ENCODE measurements at places on chromosomes 6 and 20.

DNA sequence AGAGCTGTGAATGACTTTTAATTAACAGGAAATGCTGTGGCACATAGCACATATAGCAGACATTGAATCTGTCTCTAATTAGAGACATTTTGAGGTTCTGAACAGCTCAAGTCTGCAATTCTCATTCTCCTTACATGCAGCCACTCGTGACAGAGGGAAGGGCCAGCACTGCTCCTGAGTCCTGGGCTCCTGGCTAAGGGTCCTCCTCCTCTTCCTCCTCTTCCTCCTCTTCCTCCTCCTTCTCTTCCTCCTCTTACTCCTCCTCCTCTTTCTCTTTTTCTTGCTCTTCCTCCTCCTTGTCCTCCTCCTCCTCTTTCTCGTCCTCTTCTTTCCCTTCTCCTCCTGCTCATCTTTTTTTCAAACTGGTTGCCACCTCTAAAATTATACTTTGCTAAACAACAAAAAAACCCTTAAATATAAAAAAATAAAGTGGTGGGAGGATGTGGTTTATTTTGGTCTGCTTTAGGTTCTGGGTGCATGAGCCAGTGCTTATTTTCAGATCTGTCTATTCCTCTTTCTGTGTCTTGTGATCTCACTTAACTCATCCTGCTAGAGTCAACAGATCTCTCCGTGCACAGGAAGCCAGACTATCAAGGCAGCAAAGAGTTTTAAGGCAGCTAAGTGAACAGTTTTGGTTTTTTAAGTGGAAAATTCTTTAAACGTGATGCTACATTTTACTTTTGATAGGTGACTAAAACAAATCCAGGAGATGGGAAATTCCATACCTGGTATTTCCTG is 159.3 kb downstream of the CD83 start:
- no peak for DNase-seq

DNA sequence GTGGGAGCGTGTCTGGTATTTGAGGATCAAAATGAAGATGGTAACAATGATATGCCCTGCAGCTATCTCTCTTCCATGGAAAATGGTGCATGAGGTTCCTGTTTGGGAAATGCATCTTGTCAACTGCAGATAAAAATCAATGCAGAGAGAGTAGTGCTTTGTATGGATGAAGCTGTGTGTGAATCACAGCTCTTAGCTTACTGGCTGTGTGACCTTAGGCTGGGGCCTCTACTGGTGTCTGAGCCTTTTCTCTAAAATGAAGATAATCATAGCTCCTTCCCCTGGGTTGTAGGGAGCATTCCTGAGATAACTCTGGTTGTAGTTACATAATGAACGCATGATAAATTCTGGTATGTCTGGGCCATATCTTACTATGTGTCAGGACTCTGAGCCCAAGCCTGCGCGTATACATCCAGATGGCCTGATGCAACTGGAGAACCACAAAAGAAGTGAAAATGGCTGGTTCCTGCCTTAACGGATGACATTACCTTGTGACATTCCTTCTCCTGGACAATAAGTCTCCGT is 19.6 kb downstream of the ANGPT4 start:
- no peak for DNase-seq

- no peak for DNase-seq
Observed at GRCh38 chr6:54802775-54803634, 43.6 kb upstream of the FAM83B start.

- DNase-seq = no peak
Observed at GRCh38 chr20:34243377-34243776, 2.2 kb downstream of the ASIP start.

- DNase-seq = no peak
Observed at GRCh38 chr6:131951576-131952230, 531 bp upstream of the CCN2 start.

DNA sequence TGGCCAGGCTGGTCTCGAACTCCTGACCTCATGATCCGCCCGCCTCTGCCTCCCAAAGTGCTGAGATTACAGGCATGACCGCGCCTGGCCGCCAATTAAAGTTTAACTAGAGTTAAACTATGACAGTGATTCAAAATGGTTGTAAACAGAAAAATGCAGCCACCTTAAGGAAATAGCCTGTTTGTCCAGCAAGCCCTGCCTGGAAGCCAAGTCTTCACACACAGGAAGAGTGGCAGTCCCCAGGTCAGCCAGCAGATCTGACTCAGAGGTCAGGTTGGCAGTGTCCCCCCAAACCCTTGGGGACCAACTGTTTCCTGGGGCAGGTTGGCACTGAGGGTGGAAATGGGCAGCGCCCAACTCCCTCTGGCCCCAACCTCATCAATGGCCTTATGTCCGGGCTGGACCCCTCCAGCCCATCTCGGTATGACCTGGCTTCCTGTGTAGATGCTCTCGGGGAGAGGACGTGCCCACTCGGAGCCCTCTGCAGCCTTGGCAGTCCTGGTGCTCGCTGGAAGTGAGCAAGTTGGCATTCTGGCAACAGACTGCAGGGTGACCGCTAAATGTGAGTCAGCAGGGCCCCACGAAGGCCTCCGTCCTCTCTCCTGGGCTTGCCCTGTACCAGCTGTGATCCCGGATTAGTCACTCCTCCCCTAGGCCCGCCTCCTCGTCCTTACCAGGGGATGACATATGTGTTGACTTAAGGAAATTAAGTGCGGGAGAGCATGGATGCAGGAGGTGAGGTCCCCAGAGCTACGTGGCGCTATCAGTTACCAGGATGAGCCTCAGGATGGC is 9.7 kb upstream of the HSP90AB1 start:
- peak; percentile 63 for DNase-seq

DNA sequence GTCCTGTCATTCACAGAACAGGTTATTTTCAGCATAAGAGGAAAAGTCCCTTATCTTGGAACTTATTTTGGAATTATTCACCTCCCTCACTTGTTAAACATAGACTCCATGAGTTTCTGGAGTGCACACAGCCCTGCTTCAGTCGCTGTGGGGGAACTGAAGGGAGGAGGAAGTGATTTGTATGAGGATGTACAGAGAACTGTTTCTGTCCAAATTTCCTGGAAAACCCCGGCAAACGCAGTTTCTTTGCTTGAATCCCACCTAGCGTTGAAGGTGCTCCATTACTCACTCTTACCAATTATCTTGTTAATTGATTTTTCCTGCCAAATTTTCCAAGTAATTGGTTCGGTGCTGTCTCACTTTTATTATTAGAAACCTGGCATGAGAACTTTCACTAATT is 78.0 kb upstream of the AGPAT4 start:
- DNase-seq = no peak

GRCh38 chr6:15340775-15341174 is 94.9 kb downstream of the JARID2 start:
- DNase-seq = no peak

GRCh38 chr20:63587256-63587655 is 13.2 kb upstream of the HELZ2 start:
- no peak for DNase-seq

DNA sequence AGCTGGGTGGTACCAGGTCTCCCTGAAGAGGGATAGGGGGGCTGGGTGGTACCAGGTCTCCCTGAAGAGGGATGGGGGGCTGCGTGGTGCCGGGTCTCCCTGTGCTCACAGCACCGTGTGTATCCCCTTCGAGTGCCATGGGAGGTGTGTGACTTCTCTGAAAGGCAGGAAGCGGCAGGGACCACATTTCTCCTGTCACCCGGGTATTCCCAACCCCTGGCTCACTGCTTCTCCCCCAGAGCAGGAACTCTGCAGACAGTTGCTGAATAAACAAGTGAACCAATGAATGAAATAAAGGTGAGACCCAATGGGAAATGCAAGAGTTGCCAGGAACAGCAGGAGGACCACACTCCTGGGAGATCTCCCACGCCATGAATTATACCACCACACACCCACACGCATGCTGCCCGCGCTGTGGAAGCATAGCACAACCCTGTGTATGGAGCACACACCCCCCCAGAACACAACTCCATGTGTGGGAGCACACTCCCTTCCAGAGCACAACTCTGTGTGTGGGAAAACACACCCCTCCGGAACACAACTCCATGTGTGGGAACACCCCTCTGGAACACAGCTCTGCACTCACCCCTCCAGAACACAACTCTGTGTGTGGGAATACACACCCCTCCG is 50.7 kb downstream of the RNASET2 start:
- DNase-seq = no peak

DNA sequence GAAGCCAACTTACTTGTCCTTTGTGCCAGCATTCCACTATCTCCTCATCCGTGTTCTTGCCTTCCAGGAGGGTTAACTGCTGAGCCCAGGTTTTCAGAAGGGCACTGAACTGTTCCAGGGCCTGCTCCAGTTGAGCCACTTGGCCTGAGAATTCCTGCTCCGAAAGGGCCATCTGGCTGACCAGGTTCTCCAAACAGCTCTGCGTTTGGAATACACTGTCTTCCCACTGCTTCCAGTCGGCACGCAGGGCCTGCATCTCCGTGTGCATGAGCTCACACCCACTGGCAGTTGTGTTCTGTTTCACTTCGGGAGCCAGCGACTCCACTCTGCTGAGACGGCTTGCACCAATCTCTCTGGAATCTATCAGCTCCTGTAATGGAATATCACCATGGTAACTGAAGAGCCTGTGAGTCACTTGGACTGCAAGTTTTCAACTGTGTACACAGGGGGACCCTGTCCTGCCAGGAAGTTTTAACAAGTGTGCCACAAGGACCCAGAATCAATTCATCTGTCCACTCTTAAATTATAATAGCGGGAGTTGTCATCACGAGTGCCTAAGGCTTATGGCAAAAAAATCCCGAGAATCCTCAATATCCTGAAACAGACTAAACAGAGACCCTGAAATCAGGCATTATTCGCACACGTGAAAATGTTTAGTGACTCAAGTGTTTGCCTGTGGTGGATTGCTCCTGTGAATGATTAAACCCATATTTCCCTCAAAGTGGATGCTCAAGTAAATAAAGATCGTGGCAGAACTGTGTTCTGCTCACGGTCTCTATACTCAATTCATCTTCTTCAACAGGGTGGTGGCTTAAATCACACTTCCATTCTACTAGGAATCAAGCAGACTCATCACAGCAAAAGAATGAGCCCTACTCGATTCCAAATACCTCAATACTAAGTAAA is 255.9 kb downstream of the SYNE1 start:
- no peak for DNase-seq

- DNase-seq = no peak
Observed at GRCh38 chr6:163414946-163415619, 565 bp downstream of the QKI start.

DNA sequence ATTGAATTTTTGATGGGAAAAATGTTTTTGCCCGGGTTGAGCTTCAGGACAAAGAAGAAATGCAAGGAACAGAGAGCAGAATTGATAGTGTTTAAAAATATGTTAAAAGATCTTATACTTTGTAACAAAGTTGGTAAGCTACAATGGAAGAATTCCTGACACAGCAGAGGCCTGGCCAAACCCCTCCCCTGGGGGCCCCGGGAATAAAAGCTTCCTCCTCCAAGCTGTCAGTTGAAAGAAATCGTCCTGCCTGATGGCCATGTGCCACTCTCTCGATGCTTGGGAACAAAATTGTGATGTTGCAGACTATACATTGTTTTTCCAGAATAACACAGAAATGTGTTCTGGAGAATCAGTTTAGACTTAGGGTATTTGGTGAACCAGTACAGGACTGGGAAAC is 14.2 kb upstream of the TOX2 start:
- no peak for DNase-seq

- DNase-seq = no peak
Observed at GRCh38 chr6:168985705-168986104, 267.9 kb downstream of the THBS2 start.

- DNase-seq = no peak
Observed at GRCh38 chr6:3162067-3162497, 4.7 kb upstream of the TUBB2A start.

GRCh38 chr6:79810185-79810705 is 137.1 kb downstream of the ELOVL4 start:
- DNase-seq = no peak

- no peak for DNase-seq
Observed at GRCh38 chr20:31974951-31975487, 7.1 kb downstream of the XKR7 start.

DNA sequence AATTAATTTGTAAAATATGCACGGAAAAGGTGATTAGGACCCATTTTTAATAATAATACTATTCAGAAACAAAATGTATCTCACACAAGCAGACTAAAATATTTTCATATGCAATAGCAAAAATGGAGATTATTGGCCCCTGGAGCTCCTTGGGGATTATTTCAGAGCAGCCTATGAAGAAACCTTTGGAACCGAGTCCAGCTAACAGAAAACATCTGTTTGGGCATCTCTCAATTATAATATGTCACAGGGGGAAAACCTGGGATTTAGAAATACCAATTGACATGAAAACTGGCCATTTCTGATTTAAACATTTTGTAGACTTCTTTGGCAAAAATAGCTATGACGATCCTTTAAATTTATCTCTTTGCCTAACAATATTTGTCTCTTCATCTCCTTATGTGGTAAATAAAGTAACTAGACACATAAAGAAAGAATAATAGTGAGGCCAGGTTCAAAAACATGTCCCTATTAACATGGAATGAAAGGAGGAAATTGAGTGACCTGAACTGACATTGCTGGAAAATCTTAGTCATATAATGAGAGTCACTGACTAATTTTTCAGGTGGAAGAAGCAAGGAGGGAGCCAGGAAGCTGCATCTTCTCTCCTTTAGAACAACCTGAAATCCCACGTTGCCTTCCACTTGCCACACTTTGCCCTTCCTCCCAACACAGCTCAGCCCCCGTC is 199.0 kb downstream of the SOD2 start:
- DNase-seq = no peak

DNA sequence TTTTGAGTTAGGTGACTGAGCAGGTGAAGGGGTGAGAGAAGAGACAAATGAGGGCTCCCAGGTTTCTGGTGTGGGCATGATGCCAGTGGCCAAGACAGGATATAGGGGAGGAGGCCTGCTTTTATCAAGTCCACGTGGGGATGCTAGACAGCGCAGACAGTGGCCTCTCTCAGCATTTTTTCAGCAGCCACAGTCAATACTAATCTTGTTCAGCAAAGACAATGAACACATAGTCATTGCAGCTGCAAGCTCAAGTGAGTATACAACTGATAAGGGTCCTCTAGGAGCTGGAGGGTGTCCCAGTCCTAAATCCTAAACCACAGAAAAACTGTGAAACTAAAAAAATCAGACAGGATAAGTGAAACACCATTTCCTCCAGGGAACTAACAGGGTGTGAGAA is 48.6 kb downstream of the UQCC1 start:
- no peak for DNase-seq
